ENCODE measurements at places on chromosomes 7 and 10.
A peak's percentile ranks its signal among the peaks of the same experiment; 100 is the strongest.

- no peak for DNase-seq
Observed at GRCh38 chr7:111914291-111914690, 291.9 kb downstream of the DOCK4 start.

- DNase-seq: no peak
Observed at GRCh38 chr7:117424090-117424829, 3.0 kb downstream of the ASZ1 start.

- peak; percentile 88 for DNase-seq
Observed at GRCh38 chr7:64562626-64563278, at the start of gene ZNF680. Gene ZNF680 (minus strand): TSS chr7:64563071. CDS start chr7:64562954, 117 bp downstream.

DNA sequence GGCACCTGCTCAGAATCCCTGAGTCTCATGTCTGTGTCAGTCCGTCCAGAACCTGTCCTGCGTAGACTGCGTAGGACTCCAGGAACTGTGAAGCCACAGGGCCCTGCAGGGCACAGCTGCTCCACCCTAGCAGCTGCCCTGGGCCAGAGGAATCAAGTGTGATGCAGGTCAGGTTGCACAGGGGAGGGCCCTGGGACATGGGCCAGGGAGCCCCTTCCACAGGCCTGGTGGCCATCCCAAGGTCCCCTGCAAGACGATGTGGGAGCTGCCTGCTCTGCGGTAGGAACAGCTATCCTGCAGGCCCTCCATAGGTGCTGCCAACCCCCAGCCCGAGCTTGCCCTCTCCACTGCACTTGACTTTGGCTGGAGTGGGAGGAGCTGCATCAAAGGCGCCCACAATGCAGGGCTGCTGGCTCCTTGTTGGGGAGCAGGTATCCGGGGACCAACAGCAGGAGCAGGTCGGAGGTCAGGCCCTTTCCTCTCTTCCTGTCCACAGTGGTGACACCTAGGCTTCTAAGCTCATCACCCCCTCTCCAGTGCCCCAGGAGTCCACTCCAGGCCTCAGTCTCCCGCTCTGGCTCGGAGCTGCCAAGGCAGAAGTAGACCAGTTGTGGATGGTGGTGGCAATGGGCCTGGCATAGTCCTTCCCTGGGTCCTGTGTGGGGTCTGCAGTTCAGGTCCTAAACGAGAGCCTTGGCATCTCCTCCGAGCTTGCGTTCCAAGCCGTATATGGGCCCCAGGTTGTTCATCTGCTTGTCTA lies 149.1 kb downstream of the MAPK8 start:
- no peak for DNase-seq

DNA sequence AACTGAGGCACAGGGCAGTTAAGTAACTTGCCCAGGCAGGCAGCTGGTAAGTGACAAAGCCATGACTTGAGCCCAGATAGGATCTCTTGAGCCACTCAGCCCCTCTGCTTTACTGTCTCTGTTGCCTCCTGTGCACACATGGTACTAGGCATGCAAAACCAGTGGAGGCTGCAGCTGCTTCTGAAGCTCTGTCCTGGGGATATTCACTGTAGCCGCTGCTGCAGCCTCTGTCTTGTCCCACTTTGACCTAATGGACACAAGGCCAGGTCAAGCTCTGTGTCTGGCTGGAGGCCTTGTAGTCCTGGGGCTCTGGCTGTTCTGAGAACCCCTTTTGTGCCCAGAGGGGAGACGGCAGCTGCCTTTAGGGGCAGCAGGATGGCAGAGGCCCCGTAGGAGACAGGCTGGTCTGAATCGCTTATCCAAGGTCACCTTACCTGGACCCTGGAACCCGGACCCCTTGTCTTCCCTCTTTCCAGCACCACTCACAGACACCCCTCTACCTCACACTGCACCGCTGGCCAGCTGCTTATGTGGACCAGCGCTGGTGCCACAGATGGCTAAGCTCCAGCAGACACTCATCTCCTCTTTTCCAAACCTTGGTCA lies 57.6 kb downstream of the TSPAN15 start:
- DNase-seq: no peak
